ENCODE measurements at places on chromosomes 1 and 21.

GRCh38 chr1:36400514-36400824 lies 2.8 kb upstream of the LSM10 start:
- DNase-seq = no peak

- DNase-seq = no peak
Measured at GRCh38 chr1:91699339-91699974, 186.5 kb downstream of the TGFBR3 start.

DNA sequence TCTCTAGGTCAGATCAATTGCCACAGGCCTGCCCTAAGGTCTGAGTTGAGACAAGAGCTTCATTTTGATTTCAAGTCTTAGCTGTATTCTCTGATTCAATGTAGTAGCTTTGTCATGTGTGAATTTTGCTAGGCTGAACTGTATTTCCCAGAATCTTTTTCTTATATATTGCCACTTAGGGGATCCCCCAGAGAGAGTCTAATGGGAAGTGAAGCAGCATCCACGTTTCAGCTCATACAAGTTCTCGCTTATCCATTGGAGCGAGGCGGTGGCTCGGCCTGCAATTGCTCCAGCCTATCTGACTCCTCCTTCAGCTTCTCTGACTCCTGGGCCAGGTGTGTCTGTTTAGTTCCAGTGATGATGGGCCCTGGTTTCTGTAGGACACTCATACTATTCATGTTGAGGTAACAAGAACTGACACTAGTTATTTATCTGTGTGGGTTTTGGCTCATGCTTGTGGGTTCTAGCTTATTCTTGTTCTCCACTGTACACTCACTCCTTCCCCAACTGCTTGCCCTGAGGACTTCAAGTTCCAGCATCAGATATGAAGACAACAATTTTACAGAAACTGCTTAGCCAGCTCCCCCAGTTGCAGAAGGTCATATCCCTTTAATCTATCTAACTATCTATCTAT lies 48.2 kb downstream of the TBX19 start:
- DNase-seq = no peak

- no peak for DNase-seq
Measured at GRCh38 chr1:5926686-5927435, 65.4 kb downstream of the NPHP4 start.

DNA sequence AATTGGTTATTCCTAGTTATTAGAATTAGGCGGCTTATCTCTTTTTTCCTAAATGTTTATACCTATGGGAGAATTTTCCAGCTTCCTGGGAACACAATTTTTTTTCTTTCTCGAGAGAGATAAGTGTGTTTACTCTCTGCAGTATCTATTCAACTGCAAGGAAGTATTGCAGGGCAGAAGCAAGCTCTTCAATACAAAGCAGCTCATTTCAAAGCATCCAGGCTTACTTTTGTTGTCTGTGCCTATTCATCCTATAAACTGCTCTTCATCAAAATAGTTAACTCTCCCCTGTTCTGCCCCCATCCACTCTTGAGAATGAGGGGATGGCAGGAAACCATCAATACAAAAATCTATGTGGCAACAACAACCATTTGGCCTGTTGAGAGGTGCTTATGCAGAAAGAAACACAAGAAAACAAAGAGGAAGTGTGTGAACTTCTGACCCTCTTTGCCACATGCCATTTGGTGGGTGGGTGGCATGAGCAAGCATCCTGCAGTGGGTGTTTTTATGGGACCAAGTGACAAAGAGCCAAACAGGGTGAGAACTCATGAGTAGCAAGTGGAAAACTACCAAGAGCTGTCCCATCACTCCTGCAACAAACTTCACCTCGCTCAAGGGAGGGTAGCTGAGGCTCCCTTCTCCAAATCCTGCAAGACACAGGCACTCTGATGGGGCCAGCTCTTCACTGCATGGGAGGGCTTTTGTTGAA lies 50.6 kb upstream of the MRPS6 start:
- DNase-seq = peak; percentile 49

DNA sequence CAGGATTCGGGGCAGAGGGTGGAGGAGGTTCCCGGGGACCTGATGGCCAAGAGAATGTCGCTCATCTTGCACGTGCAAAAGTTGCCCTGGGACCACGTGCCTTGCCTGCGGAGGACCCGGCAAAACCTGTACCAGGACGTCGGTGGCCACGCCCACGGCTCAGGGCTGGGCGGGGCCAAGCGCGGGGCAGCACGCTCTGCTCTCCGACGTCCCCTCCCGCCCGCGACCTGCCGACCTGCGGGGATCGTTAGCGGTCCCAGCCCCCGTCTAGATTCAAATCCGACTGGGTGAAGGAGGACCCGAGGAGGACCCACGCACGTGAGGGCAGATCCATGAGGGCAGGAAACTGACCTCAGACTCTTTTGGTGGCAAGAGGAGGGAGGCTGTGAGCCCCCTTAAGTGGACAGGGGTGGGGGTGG lies at the start of gene C1orf167:
Gene C1orf167, plus strand, starts transcription at position 206 of the 419 bp plus-strand sequence. CDS start 2,208 bp downstream, outside the sequence.
- peak; percentile 46 for DNase-seq

GRCh38 chr1:33272930-33273329 lies 16.6 kb downstream of the ZNF362 start:
- no peak for DNase-seq

DNA sequence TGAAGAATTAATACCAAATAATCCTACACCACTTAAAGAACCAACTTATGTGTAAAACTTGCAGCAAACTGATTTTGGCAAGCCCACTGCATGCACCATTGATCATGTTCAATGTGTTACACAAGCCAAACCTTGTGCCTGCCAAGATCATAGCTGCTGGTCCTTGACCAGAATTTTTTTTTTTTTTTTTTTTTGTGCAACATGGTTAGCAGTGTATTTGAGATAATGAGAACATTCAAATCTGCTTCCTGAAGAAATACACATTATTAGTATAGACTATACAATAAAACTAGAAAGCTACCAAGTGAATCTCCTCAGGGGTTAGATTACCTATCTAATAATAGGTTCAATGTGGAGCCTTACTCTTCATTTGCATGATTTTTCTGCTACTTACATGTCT lies 421.0 kb downstream of the MRPL39 start:
- no peak for DNase-seq

- DNase-seq = no peak
Measured at GRCh38 chr1:113616156-113616555, 143.1 kb downstream of the PHTF1 start.

DNA sequence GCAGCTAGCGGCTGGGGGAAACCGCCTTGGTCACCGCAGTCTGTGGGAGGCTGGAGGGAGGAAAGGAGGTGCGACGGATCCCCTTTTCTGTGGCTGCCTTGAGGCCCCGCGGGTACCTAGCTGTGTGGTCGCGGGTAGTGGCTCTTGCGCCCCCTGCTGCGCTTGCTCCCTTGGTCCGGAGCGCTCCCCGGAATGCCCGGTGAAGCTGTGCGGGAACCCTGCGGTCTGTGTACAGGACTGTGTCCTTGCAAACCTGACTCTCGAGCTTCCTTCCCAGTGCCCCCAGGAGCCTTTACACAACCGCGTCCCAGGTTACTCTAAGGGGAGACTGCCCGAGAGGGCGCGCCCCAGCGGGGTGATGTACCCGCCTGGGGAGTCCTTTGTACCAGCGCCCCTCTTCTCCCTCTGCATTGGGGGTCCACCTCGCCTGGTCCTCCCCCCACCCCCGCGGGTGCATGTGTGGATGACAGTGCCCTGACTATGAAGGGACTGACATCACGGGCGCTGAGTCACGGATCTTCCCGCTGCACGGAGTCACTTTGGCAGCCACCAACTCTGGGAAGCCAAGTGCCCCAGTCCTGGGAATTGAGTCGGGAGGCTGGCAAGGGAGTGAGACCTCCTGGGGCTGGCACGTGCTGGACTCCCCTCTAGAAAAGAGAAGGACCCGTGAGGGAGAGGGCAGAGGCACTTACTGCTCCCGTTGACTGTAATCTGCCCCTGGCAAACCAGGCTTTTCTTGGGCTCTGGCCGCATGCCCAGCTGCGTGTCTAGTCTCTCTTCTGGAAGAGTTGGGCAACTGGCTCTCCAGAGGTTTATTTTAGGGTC lies 816 bp downstream of the IL6R start:
- peak; percentile 81 for DNase-seq

GRCh38 chr1:227071895-227072587 lies 131.9 kb downstream of the COQ8A start:
- no peak for DNase-seq

DNA sequence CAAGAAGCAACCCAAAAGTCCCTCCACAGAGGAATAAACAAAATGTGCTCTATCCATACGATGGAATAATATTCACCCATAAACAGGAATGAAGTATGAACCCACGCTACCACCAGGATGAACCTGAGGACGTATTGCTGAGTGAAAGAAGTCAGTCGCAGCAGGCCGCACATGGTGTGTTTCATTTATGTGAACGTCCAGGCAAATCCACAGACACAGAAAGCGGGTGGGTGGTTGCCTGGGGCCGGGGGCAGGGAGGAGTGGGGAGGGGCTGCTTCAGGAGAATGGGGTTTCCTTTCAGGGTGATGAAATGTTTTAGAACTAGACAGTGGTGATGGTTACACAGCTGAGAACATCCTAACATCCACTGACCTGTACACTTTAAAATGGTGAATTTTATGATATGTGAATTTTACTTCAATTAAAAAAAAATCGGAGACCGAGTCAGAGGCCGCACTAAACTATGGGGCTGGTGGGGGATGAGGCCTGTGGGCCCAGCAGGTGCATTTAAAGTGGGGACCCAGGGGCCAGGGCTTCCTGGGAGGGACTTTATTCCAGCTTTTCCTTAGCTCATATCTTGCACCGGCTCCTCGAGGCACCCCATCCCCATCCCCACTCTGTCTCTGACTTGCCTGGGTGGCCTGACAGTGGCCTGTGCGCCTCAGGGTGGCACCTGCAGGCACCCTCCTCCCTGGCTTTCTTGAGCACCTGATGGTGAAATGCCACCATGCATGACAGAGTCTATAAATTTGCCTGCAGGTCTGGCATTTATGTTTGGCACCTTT lies 392.6 kb upstream of the VAMP3 start:
- peak; percentile 16 for DNase-seq

DNA sequence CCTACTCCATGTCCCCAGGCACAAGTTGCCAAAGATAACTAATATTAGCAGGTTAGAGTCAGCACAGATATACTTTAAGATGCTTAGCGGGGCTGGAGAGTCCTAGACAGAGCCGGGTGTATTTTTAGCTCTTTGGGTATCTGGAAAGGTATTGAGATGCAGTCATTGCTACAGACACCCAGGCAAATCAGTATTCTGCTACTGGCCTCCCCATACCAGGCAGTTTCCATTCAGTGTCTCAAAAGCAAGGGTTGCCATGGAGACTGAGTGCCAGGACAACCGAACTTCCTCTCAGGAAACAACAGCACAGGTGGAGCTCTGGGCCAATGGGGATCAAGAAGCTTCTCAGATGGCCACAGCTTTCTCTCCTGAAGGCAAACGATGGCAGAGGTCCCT lies 45.3 kb downstream of the KCNC4 start:
- peak; percentile 95 for DNase-seq

DNA sequence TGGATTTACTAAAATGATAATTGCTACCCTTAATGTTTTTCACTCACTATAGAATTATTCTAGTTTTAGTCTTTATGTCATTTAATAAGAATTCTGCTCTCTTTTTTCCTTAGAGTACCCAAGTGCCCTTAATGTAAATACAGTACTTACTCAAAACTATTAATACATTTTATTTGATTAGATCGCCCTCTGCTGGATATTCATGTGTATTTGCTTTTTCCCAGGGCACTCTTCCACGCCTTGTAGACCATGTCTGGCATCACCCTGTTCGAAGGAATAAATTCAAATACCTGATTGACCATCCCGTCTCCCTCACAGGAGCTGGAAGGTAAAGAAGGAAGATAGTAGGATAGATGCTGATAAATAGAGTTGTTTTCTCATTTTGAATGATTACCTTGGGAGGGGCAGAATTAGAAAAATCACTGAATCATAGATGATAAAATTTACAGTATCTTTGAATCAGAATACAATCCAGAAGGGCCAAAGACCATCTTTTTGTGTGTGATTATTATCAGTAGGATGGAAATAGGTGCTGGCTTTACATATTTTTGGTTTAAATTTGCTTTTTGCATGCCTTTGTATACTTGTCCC lies 4.1 kb downstream of the AXDND1 start:
- peak; percentile 83 for DNase-seq

GRCh38 chr1:164337885-164338284 lies 221.1 kb upstream of the PBX1 start:
- DNase-seq = no peak

DNA sequence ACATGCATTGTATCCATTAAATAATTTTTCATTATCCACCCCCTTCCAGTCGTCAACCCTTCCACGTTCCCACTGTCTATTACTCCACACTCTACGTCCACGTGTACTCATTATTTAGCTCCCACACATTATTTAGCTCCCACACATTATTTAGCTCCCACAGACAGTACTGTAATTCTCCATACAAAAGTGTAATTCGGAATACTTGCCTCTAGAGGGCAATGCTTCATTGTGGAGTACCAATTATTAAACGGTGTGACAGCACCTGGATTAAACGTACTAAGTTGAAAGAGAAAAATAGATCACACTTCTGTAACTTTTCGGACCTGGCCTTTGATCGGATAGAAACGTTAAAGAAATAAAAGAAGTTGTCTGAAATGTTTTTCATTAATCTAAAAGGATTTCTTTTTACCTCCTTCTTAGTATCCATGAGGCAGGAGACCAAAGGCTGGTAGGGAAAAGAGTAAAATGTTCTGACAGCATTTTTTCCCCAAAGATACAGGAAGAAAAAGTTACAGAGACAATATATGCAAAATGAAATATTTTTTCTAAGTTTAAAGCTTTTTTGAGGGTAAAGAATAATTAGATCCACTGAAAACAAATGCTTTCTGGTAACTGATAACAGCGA lies 99.2 kb downstream of the LHX8 start:
- peak; percentile 81 for DNase-seq

GRCh38 chr1:72063364-72064044 lies 218.8 kb downstream of the NEGR1 start:
- DNase-seq = no peak

- peak; percentile 74 for DNase-seq
Measured at GRCh38 chr21:42009018-42009830, 936 bp downstream of the ZBTB21 start.

DNA sequence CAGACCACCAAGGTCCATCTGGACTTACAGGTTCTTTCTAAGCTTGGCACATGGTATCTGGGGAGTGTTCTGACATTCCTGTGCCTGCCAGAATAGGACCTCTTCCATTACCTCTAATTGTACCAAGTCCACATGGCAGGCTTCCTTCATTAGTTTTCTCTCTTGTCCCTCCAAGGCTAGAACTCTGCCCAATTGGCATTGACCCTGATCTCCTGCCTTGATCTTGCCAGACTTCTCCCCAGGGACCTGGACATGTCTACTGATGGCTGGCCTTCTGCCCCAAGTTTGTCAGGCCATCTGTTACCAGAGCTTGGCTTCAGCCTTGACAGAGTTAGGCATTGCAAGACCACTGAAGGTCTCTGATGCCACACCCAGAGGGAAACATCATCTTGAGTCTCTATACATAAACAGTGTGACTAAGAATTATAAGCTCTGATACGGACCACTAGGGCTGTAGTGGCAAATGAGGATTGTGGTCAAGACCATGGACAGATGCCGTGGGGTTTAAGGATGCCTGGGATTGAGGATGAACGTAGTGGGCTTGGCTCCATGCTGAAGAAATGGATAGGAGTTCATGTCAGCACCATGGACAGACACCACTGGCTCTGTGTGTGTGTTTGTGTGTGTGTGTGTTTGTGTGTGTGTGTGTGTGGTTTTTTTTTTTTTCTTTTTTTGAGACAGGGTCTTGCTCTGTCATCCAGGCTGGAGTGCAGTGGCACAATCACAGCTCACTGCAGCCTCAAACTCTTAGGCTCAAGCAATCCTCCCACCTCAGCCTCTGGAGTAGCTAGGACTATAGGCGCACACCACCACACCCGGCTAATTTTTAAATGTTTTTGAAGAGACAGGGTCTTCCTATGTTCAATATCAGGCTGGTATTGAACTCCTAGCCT lies 19.5 kb upstream of the PSMB2 start:
- DNase-seq = peak; percentile 15

GRCh38 chr1:208851366-208851765 lies 607.2 kb upstream of the PLXNA2 start:
- DNase-seq = no peak

Data from DMS53 (cell line).